ENCODE measurements at places on chromosomes 1 and 21. TPM values are rescaled to one million over a fixed set of nuclear protein-coding genes. Genes with fewer than 3 reads are reported as not detected.

The OXCT2 gene
- total RNA-seq, result 2.6 TPM

The THEM5 gene
- not detected for total RNA-seq

The PADI4 gene
- total RNA-seq, result 0.87 TPM

The PARK7 gene
- 279 TPM for total RNA-seq

The SYCP1 gene
- not detected for total RNA-seq

The CCDC30 gene
- 24.6 TPM for total RNA-seq

The GSTM1 gene
- 31.6 TPM for total RNA-seq

The RSRP1 gene
- 120 TPM for total RNA-seq

The WNT2B gene
- 8.5 TPM for total RNA-seq

The RAD54L gene
- 5.5 TPM for total RNA-seq

The CFHR1 gene
- not detected for total RNA-seq

The AMPD2 gene
- 117 TPM for total RNA-seq

The DIO1 gene
- not detected for total RNA-seq

The SPOCD1 gene
- total RNA-seq, result not detected

The PEX10 gene
- 20.9 TPM for total RNA-seq

The FAM151A gene
- total RNA-seq, result not detected

The EFNA3 gene
- 26.5 TPM for total RNA-seq

The CRB1 gene
- total RNA-seq, result 27.3 TPM

The RNF19B gene
- total RNA-seq, result 26.9 TPM

The IQGAP3 gene
- 2.6 TPM for total RNA-seq

The SLC19A2 gene
- 4.5 TPM for total RNA-seq

The OBSCN gene
- 17.0 TPM for total RNA-seq

The BATF3 gene
- total RNA-seq, result 3.8 TPM

The CFHR2 gene
- total RNA-seq, result not detected

The KPRP gene
- total RNA-seq, result not detected

The PLA2G2D gene
- not detected for total RNA-seq

The ZSWIM5 gene
- 6.4 TPM for total RNA-seq

The CELA2B gene
- not detected for total RNA-seq
